ENCODE measurements at places on chromosomes 4 and X.

DNA sequence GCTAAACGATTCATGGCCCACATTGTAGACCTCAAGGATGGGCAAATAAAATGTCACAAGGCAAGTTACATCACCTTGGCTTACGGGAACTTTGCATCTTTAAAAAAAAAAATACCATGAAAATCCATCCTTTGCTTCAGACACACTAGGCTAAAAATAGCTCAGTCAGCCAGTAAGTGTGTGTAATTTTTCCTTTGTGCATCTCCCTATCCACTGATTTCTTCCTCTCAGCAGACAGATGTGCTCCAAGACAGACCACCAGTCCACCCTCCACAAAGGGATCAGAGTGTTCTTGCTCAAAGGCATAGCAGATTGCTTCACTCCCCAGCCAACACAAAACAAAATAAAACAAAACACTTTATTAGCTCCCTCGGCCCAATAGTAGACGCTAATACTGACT, 14.6 kb downstream of the LDB2 start:
- DNase-seq = no peak

- DNase-seq = no peak
These were observed 140.1 kb upstream of the TRAM1L1 start for GRCh38 chr4:117225471-117225870.

DNA sequence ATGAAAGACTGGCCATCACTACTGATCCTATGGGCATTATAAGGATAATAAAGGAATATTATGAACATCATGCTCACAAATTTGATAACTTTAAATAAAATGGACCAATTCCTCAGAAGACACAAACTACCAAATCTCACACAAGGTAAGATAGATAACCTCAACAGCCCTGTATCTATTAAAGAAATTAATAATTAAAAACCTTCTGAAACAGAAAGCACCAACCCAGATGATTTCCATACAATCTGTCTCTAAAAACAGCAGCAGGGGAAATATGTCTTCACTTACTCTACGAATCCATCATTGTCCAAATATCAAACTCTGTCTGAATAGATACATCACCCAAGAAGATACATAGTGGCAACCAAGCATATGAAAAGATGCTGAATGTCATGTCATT, 55.2 kb downstream of the LCORL start:
- DNase-seq = no peak

DNA sequence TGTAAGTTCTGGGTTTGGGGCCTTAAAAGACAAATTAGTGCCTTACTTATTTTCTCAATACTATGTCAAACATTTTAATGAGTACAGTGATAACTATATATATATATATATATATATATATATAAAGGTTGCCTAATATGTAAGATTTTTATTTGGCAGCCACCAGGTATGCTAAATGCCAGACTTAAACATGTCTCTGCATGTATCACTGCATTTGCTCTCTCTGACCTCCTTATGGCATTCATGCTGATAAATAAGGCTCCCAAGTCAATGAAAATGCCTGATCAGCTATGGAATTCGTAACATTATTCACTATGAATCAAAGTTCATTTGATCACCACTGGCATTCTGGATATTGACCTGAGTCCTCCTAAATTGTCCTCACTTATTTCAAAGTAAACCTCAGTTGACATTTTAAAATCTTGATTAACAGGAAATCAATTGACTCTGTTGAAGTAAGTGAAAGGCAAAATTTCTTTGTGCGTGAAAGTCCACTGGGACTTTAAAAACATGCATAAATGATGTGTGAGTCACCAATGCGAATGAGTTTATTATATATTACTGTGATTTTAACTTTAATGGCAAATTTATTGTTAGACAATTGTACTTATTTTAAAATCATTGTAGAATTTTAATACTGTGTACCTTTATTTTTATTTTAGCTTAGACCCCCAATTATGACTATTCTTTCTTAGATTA, 29.2 kb upstream of the AREG start:
- DNase-seq = no peak

GRCh38 chr4:85762529-85762871, 287.6 kb downstream of the ARHGAP24 start:
- no peak for DNase-seq
